ENCODE measurements at places on chromosomes 5 and 9.

DNA sequence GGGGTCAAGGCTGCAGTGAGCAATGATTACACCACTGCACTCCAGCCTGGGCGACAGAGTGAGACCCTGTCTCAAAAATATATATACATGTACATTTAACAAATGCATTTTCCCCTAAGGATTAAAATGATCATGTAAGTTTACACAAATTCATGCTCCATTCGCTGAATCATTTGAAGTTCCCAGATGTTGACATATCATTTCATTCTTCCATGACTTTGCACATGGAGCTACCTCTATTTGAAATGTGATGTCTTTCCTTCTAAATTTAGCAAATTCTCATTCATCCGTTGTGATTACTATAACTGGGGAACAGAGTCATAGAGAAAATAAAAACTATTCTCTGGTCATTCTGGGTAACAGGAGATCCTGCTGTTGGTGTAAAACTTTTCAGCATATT, 10.6 kb downstream of the PTGER4 start:
- DNase-seq = no peak

- no peak for DNase-seq
Observed at GRCh38 chr5:10964806-10965205, 203.8 kb upstream of the DAP start.

GRCh38 chr9:83405759-83406158, 132.4 kb downstream of the FRMD3 start:
- no peak for DNase-seq

- no peak for DNase-seq
Observed at GRCh38 chr5:33271606-33272005, 169.2 kb upstream of the TARS1 start.

DNA sequence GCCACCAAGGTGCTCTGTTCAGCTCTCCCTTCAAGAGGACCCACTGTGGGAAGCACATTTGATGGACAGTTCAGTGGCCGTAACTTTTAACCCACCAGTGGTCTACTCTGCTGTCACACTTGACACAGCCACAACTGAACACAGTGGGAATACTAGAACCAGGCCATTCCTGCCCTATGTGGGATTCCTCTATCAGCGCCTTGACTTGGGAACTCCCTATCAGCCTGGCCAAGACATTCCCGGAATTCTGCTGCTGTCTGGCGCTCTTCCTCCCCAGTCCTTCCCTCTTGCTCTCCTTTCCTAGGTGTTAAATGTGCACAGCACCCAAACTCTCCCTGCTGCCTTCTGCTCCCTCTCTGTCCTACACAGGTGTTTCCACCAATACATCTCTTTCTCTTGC, 23.1 kb upstream of the SH3PXD2B start:
- no peak for DNase-seq

DNA sequence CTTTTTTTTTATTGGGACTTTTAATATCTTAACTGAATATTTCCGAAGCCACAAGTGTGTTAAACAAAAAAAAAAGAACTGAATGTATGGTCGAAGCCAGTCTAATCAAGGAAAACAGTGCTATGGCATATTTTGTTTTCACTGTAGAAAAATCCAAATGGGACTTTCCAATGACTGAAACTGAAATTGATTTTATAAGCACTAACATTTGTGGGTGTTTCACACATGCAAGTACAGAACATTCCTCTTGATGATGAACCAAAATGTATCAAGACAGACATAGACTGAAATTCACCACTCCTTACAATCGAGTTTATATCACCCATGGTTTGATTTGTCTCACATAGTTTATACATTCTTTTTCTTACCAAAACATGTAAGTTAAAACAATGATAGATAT, 1026.8 kb downstream of the CDH18 start:
- no peak for DNase-seq

GRCh38 chr9:128372188-128372641, 1.0 kb downstream of the URM1 start:
- no peak for DNase-seq

- DNase-seq = no peak
Observed at GRCh38 chr5:32538031-32538547, 47.3 kb upstream of the SUB1 start.

- DNase-seq = no peak
Observed at GRCh38 chr5:111513131-111513520, 791 bp upstream of the STARD4 start.

GRCh38 chr5:165076686-165077085, 1571.3 kb downstream of the MAT2B start:
- no peak for DNase-seq

- DNase-seq = no peak
Observed at GRCh38 chr5:37080697-37081096, 168.5 kb downstream of the CPLANE1 start.

DNA sequence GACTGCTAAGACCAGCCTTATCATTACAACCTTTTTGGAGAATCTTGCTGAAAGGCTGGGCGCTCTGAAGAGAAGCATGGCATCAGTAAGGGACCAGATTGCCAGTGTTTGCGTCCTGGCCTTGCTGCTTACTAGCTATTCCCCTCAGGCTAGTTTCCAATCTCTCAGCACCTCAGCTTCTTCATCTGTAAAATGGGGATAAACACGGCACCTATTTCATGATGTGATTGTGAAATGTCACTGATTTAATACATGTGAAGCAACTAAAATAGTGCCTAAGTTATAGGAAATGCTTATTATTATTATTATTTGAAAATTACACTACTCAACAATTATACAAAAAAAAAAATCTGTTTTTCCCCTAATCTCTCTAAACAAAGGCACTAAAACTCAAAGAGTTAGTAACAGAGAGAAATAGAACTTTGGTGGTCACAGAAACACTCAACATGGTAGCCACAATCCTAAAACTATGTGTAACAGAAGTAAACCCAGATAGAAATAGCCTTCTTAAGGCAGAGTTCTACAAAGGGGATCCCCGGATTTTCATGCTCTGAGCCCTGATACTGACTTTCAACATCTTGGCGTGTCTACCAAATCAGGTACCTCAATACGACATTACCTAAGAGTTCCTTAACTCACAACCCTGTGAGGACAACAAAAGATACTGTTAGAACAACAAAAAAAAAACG, 62.0 kb downstream of the ENC1 start:
- DNase-seq = no peak

- DNase-seq = no peak
Observed at GRCh38 chr5:7970816-7971215, 101.9 kb downstream of the MTRR start.

DNA sequence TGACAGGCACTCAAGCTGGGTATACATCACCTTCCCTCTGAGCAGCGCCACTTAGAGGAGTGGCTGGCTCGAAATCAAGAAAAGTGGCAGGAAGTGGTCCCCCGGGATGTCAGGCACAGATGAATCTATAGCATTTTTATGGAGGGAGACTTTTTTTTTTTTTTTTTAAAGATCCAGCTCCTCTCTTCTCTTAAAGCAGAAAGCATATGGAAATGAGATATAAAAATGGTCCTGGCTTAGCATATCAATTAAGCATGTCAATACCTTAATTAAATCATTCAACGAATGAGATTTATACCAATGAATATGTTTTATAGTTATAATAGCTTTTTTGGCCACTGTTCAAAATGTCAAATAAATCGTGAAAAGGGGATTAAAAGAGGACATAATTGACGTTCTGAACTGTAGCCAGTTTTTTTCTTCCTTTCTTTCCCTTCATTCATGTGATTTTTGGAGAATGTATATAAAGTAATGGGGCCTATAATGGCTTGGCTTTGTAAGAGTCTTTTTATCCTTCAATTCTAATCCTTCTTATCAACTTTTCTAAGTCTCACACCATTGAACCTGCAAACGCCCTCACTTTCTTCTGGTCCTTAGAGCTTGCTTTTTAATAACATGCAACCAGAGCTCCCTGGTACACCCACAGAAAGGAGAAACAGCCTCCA, 319.2 kb upstream of the PANK3 start:
- DNase-seq = no peak

DNA sequence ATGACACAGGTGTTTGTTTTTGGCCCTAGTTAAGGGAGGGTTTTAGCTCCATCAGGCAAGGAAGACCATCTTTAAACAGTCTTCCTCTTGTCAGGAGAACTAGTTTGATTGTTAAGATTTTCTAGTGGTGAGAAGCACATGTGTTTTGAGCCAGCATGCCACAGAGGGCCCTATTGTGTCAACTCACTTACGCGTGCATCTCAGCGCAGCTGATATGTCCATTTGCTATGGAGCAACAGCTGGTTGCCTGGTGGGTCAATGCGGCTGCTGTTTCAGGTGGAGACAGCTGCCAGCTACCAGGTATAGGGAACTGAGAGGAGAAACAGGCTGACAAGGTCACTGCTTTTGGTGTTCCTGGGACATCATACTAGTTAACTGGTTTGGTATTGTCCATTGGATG, 100.5 kb upstream of the PRRC1 start:
- no peak for DNase-seq

DNA sequence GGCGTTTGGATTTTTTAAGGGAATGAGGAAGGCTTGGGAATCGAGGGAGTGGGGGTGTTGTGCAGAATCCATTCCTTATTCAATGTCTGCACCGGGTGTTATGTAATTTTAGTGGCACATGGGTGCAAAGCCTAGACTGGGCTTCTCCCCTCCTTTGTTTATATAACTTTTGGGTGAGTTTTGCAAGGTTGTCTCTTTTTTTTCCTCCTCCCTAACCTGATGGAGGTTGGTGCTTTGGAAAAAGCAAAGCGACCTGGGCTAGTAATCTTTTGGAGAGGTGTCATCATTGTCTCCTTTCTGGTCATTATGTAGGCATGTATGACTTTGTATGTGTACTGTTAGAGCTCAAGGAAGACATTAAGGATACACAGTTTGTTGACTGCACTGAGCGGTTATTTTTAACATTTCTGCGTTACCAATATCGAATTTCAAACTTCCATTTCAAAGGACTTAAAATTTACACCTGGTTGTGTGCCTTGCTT, 3.1 kb downstream of the SMARCA2 start:
- DNase-seq = no peak

DNA sequence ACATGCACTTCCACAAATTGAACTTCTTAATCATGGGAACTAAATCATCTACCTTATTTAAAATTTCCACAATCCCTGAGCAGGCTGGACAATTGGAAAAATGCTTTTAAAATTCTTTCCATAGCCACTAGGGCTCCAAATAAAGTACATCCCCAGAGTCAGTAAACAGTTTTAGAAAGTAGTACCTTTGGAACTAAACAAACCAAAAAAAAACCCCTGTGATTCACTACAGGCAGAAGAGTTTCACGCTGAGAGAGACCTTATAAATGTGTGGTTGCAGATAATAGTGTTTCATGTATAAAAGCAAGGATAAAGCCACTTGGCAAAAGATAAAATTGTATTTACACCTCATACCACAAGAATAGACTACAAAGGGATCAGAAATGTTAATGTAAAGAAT, 11.8 kb upstream of the HMGCR start:
- DNase-seq = no peak

DNA sequence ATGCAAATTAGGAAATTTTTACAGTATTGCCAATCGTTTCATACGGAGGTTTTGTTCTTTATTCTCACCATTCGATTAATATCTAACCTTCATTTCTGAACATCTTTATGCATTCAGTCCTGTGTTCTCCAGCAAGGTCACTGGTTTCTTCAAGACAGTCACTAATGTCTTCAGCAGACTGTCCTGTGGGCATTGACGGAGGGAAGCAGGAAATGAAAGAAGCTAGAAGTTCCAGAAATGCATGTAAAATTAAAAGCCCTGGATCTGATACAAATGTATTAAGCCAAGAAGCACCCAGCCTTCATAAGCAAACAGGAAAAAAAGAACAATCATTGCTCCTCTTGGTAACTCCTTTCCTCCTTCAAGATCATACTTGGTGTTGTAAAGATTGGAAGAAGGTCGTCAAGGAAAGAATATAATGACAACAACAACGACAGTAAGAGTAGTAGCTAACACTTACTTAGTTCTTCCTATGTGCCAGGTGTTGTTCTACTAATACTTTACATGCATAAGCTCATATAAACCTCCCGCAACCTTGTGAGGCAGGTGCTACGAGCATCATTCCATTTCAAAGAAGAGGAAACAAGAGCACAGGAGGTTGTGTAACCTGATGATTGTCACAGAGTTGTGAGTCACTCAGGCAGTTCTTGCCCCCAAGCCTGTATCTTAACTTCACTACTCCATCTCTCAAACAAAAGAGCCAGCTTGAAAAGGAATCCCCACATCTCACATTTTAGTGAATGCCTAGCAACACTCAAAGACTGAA, 59.9 kb upstream of the CER1 start:
- DNase-seq = no peak

DNA sequence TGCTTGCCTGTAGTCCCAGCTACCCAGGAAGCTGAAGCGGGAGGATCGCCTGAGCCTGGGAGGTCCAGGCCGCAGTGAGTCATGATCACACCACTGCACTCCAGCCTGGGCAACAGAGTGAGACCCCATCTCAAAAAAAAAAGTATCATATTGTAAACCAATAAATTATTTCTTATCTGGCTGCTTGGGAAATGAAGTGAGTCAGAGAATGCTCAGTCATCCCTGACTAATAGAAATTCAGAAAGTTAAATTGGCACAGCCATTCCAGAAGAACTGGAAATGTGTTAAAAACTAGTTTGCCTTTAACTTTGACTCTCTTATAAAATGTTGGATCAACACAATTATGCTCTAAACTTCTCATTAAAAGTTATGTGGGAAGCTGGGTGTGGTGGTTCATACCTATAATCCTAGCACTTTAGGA, 9.8 kb upstream of the GNE start:
- DNase-seq = no peak

GRCh38 chr9:136997830-136998234, 1.5 kb upstream of the CLIC3 start:
- no peak for DNase-seq

DNA sequence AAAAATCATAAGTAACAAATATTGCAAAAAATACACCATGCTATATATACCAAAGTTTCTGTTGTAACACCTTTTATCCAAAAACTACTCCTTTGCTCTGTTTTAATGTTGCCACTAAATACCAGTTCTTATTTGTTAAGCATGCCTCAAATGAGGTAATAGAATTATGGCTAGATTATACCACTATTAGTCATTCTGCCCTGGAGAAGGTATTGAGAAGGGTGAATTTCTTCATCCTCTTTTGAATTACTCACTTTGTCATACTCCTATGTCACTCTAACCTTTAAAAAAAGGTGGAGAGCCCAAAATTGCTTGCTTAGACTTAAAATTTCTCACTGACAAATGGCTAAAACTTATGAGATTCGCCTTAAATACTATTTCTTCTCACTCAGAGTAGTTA, 750.9 kb downstream of the MAT2B start:
- DNase-seq = no peak

- peak; percentile 3 for DNase-seq
Observed at GRCh38 chr5:54944364-54944763, 41.0 kb downstream of the ESM1 start.

DNA sequence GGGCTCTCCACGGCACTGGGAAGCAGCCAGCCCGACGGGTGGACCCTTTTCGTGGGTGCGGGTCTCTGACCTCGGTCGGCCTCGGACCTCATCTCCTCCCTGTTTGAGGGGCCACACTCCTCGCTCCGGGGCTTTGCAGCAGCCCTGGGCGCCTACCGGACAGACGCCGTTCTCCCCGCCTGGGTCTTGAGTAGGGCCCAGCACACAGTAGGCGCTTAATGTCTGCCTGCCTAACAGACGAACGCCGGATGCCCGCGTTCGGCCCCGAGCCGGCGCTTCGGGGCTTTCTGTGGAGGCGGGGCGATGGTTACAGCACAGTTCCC, 842 bp upstream of the GTF3C5 start:
- DNase-seq = no peak

GRCh38 chr5:161283296-161283695, 263.2 kb downstream of the GABRB2 start:
- no peak for DNase-seq

GRCh38 chr9:7105095-7105494, 347.3 kb downstream of the KDM4C start:
- no peak for DNase-seq
